ENCODE measurements at places on chromosomes 11 and 22.

GRCh38 chr11:34593085-34593484 is 27.8 kb upstream of the EHF start:
- no peak for DNase-seq

GRCh38 chr11:20046416-20046815 is 113.9 kb downstream of the DBX1 start:
- no peak for DNase-seq

- DNase-seq: no peak
Measured at GRCh38 chr11:34730544-34731295, 109.8 kb downstream of the EHF start.

- DNase-seq: no peak
Measured at GRCh38 chr22:49507607-49508292, 319.9 kb downstream of the BRD1 start.

- DNase-seq: peak; percentile 11
Measured at GRCh38 chr11:58573451-58574104, 2.1 kb downstream of the LPXN start.

GRCh38 chr11:40125054-40125453 is 1334.4 kb downstream of the LRRC4C start:
- peak; percentile 2 for DNase-seq

GRCh38 chr11:35362521-35362980 is 56.8 kb downstream of the SLC1A2 start:
- peak; percentile 15 for DNase-seq

- DNase-seq: no peak
Measured at GRCh38 chr11:11391796-11392463, 38.9 kb upstream of the CSNK2A3 start.

DNA sequence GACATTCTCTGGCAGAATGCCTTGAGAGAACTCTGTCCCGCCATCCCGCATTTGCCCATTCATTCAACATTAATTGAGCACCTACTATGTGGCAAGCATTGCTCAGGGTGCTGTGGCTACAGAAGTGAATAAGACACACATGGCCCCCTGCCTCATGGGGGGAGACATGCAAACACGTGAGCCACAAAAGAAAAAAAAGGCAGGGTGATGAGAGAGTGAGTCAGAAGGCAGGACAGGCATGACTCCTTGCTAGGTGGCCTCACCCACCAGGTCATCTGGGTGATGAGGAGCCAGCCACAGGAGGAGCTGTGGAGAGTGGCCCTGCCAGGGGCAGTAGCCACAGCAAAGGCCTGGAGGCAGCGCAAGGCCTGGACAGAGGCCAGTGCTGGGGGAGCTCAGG is 4.9 kb downstream of the CHRM4 start:
- DNase-seq: no peak

DNA sequence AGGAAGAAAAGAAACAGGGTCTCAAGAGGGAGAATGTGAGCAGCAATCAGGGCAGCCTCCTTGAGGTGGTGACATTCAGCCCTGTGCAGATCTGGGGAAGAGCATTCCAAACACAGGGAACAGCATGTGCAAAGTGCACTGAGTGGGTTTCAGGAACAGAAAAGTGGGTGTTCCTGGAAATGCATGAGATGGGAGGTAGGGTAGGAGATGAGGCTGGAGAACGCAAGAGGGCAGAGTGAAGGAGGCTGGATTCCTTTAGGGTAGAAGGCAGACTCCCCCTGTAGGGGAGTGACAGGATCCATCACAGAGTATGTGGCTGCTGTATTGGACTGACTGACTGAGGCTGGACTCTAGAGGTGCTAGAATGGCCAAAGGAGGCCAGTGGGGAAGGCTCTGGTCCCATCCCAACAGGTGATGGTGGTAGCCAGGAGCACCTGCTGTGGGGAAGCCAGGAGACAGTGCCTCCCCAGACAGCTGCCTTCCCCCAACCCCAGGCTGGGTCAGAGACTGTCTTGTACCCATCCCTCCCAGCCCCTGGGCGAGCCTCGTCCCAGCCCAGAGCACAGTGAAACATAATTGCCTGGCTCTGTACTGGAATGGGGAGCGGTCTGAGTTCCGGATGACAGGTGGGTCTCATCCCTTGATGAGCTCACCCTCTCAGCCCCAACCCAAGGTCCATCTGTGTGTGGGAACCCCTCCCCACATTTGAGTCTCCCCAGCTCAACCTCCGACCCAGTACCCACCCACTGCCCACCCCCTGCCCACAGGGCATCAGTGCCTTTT is 419.4 kb downstream of the MN1 start:
- DNase-seq: no peak

DNA sequence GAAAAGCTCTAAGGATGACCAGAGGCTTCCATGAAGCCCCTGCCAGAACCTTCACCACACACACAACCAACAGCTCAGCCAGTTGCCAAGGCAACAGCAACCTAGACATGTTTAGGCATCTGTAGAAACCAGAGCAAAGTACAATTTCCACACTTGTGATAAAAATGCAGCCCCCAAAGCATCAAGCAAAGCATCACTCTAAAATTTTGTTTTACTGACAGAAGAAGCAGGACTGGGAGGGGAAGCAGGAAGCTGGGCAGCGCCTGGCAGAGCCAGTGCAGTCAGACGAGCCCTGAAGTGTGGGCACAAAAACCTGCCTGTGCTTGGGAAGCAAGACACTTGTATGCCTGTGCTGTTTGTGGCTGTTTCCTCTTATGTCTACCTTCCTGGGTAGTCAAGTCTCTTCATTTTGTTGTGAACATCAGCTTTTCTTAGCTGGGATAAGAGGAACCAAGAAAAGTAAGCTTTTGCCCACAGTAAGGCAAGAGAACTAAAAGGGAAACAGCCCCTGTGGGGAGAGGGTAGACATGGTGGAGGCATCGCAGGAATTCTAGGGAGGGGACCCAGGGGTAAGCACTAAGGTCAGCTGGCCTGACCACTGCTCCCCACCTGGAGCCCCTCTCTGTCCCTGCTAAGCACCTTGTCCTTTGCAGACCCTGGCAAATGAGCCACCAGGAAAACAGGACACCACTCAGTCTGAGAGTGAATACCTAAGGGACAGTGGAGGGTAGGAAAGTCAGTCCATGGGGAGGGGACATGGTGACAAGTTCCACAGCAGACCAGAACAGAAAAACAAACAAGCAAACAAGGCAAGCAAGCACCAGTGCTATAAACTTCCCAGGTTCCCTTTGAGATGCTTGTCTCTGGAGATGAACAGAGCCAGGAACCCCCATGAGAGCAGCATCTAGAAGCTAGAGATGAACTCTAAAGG is 13.4 kb downstream of the PACSIN2 start:
- no peak for DNase-seq

DNA sequence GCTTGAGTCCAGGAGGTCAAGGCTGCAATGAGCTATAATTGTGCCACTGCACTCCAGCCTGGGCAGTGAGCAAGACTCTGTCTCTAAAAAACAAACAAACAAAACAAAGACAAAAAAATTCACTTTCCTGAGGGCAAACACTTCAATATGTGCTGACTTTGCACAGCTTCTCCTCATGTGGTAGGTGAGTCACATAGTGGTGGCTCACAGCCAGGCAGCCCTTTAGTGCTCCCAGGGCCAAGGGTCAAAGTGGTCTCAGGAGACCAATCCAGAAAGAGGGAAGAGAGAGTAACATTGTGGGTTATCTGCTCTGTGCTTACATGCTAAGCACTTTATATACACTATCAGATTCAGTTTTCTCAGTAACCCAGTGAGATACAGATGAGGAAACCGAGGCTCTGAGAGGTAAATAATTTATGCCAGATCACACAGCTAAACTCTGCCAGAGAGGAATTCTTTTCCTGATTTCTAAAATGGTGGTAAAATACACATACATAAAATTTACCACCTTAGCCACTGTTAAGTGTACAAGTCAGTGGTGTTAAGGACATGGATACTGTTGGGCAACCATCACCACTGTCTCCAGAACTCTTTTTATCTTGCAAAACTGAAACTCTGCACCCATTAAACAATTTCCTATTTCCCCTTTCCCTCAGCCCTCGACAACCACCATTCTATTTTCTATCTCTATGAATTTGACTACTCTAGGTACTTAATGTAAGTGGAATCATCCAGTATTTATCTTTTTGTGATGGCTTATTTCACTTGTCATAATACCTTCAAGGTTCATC is 231.7 kb upstream of the NARS2 start:
- no peak for DNase-seq

- no peak for DNase-seq
Measured at GRCh38 chr11:108093128-108093904, 28.1 kb upstream of the ACAT1 start.

DNA sequence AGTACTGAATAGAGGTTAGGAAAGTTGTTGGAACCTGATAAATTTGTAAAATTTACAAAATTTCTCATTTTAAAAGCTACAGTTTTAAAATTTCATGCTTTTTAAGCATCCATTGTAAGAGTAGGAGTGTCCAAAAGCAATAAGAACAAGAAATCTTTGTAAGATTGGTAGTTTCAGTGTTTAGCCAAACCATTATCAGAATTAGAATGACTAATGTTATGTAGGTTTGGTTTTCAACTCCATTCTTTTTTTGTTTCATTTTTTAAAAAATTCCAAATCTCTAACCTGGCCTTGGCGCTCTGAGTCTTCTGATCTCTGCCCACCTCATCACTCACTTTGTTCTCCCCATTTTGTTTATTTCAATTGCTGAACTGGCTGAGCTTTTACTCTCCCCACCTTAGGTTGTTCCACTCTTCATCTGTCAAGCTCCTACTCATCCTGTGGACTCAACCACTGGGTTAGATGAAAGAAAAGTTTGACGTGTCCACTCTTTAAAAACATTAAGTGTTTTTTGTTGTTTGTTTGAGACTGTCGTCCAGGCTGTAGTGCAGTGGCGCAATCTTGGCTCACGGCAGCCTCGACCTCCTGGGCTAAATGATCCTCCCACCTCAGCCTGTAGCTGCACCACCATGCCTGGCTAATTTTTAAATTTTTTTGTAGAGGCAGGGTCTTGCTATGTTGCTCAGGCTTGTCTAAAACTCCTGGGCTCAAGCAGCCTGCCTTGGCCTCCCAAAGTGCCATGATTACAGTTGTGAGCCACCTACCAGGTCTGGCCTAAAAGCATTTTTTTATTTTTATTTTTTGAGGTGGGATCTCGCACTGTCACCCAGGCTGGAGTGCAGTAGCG is 14.0 kb downstream of the EP300 start:
- DNase-seq: no peak

- no peak for DNase-seq
Measured at GRCh38 chr11:19286411-19286810, 45.7 kb upstream of the E2F8 start.

DNA sequence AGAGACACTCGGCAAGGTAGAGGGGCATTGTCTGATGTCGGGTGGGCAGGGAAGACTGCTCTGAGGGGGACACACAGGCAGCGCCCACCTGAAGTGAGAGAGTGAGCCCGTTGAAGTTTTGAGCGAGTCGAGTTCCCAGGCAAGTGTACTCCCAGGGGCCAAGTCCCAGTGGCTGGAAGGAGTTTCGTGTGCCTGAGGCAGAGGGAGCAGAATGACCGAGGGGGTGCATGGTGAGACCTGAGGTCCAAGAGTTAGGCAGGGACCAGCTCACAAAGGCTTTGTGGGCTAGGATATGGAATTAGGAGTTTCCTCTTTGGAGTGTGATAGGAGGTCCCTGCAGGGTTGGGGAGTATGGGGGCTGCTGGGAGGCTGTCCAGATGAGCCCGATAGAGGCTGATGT is 6.2 kb downstream of the SCN2B start:
- no peak for DNase-seq

GRCh38 chr11:61071208-61071681 is 31.0 kb upstream of the CD5 start:
- DNase-seq: no peak

- no peak for DNase-seq
Measured at GRCh38 chr11:45871638-45872037, 13.8 kb upstream of the MAPK8IP1 start.

GRCh38 chr22:42174062-42174461 is 43.5 kb upstream of the CYP2D6 start:
- DNase-seq: no peak

GRCh38 chr11:31940371-31941037 is 129.4 kb upstream of the PAX6 start:
- DNase-seq: no peak

- no peak for DNase-seq
Measured at GRCh38 chr11:18790883-18791206, 753 bp downstream of the PTPN5 start.

- DNase-seq: no peak
Measured at GRCh38 chr11:130418756-130419155, 9.7 kb downstream of the ADAMTS8 start.

GRCh38 chr22:50529897-50530579 is at the start of gene TYMP:
Gene TYMP, minus strand, starts transcription at chr22:50530012. Its CDS starts 303 bp downstream, at chr22:50529709.
- no peak for DNase-seq

GRCh38 chr11:106821291-106821690 is 197.0 kb downstream of the GUCY1A2 start:
- DNase-seq: no peak

- DNase-seq: peak; percentile 57
Measured at GRCh38 chr11:19660076-19660475, 52.6 kb upstream of the NAV2 start.

Measured in K562 (cell line).